Ovary (tissue), 10 donors: ENCODE measurements at places on chromosomes 13 and 19.

- H3K27ac ChIP-seq: no peak overlapping the region
- H3K4me1 ChIP-seq: no peaks in the 10 kb centered on the region
- H3K27me3 ChIP-seq: no peaks in the 10 kb centered on the region
- DNase-seq: no peak
- no peaks in the 10 kb centered on the region for H3K36me3 ChIP-seq
- no peak overlapping the region for H3K4me3 ChIP-seq
Observed at GRCh38 chr13:30325668-30326067, 18.3 kb upstream of the KATNAL1 start.

GRCh38 chr13:86870444-86870843, 800.7 kb upstream of the SLITRK5 start:
- no peaks in the 10 kb centered on the region for H3K36me3 ChIP-seq
- no peak overlapping the region for H3K27ac ChIP-seq
- no peak for DNase-seq
- H3K4me3 ChIP-seq: no peak overlapping the region
- no peaks in the 10 kb centered on the region for H3K27me3 ChIP-seq
- H3K4me1 ChIP-seq: no peaks in the 10 kb centered on the region

DNA sequence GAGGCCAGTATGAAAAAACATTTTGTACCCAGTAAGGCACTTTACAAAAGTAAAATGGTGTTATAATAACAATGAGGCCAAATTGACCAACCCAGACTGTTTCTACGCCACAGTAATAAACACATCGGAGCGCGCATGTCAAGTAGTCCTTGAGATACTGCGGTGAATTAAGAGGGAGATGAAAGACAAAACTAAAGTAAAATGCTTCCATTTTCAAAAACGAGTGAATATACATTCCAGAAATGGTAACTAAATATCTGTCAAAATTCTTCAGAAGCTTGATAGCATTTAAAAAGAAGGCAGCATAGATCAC, 19.0 kb downstream of the N4BP2L1 start:
- H3K4me3 ChIP-seq: no peak overlapping the region
- no peaks in the 10 kb centered on the region for H3K36me3 ChIP-seq
- no peak for DNase-seq
- H3K27me3 ChIP-seq: no peaks in the 10 kb centered on the region
- H3K27ac ChIP-seq: peak overlapping the region; percentile 77

DNA sequence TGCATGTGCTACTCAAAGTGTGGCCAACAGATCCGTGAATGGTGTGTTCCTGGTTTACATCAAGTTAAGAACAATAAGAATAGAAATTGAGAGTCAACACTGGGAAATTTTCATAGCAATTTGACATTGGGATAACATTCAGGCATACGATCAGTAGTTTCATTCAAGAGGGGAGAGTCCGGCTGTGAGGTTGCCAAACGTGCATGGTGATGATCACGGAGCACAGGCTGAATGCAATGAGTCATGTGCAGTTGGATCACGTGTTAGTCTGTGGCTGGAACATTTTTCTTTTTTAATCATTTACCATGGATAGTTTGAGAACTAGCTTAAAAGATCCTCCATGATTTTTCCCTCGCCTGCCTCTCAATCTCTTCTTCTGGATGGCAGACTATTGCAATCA, 2.5 kb upstream of the DCT start:
- no peak overlapping the region for H3K27ac ChIP-seq
- H3K4me1 ChIP-seq: no peaks in the 10 kb centered on the region
- no peaks in the 10 kb centered on the region for H3K27me3 ChIP-seq
- H3K36me3 ChIP-seq: no peaks in the 10 kb centered on the region

GRCh38 chr19:55145232-55145631, 3.8 kb downstream of the TNNT1 start:
- no peaks in the 10 kb centered on the region for H3K4me1 ChIP-seq
- H3K27ac ChIP-seq: no peak overlapping the region

DNA sequence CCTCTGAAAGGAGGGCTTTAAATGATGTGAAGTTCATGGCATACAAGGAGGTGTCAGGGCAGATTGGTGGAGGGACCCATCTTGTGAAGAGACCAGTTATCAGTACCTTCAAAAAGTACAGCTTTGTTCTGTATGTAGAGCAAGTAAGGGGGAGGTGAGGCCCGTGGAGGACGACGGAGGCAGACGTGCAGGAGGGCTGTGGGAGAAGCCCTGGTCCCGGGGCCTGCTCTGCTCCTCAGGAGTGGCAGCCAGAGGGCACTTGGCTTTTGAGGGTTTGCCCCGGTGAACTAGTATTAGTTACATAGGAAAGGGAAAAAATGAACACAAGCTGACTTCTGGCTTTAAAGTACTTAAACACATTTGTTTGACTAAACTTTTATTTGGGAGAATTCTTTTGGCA, 42.1 kb downstream of the COG3 start:
- H3K4me1 ChIP-seq: no peaks in the 10 kb centered on the region
- no peak overlapping the region for H3K27ac ChIP-seq
- no peak overlapping the region for H3K4me3 ChIP-seq
- no peaks in the 10 kb centered on the region for H3K27me3 ChIP-seq
- H3K36me3 ChIP-seq: no peaks in the 10 kb centered on the region
